ENCODE measurements at places on chromosomes 4 and X.

GRCh38 chr4:21517126-21517859, 431.3 kb downstream of the KCNIP4 start:
- no peak for DNase-seq

DNA sequence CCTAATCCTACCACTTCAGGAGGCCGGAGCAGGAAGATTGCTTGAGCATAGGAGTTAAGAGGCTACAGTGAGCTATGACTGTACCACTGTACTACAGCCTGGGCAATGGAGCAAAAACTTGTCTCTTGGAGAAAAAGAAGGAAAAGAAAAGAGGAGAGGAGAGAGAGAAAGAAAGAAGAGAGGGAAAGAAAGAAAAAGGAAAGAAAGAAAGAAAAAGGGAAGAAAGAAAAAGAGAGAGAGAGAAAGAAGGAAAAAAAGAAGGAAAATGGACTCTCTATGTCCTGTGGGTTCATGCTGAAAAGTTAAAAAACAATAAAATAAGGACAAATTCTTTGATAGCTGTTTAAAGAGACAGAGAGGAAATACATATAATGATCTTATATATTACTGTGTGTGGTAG, 13.3 kb upstream of the ABRAXAS1 start:
- no peak for DNase-seq

- peak; percentile 22 for DNase-seq
Measured at GRCh38 chrX:106481341-106481740, 130.4 kb upstream of the RADX start.

DNA sequence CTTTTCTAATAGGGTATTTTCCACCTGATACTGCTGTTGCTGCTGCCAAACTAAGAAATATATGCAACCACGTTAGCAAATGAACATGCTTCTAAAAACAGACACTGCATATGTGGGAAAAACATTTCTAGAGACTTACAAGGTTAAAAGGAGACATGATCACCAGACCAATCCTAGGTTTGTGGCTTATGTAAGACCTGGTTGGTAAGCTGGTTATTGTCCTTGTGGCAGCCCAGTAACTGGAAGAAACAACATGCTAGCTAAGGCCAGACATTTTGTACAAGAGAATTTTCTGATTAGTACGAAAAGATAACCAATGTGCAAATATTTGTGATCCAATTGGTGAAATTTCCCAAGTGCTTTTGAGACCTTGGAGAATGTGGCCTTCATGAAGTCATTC, 112.0 kb downstream of the AFF2 start:
- DNase-seq = no peak

- DNase-seq = peak; percentile 65
Measured at GRCh38 chrX:149470955-149471354, 34.2 kb downstream of the IDS start.

DNA sequence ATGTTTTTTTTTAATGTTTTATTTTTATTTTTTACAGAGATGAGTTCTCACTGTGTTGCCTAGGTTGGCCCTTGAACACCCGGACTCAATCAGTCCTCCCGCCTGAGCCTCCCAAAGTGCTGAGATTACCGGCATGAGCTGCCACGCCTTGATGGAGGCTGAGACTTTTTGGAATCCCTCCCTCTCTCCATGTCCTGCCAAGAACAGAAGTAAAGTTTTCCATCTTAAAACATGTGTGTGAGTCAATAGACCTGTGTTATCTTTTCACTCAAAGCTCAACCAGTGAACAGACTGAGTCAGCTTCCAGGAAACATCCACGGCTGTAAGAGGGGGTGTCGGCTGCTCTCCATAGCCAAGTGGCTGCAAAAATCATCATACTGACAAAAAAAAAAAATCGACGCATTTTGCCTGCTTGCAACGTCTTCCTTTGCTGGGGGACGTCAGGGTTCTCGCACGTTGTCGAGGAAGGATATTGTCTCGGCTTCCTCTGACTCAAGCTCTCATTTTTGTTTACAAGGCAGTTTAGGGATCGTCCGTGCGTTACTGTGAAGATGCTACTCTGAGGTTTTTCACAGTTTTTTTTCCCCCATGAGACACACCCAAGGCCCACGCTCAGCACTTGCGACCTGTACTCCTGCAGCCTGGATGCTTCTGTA, 10.0 kb upstream of the ASMTL start:
- peak; percentile 63 for DNase-seq

DNA sequence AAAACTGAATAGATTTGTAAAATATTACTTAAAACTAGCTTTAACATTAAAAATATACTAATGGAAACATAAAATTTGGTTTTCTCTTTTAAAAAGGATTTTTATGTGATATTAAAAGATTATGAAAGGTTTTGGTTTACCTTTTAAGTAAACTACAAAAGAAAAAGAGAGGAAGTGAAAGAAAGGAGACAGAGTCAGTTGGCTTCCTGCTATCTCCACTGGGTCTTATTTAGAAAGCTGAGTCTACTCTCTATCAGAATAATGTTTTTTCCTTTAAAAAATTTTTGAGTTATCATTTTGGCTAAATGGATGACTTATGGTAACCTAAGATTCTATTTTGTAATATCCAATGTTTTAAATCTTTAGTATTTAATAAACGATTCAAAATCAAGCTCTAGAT, 21.6 kb upstream of the ATP8A1 start:
- DNase-seq = no peak

Data from CD8-positive, alpha-beta T cell (primary cell).